Globus pallidus (tissue), 1 donor: ENCODE measurements at places on chromosomes 13 and 19.
A peak's percentile ranks its signal among the peaks of the same experiment; 100 is the strongest.

DNA sequence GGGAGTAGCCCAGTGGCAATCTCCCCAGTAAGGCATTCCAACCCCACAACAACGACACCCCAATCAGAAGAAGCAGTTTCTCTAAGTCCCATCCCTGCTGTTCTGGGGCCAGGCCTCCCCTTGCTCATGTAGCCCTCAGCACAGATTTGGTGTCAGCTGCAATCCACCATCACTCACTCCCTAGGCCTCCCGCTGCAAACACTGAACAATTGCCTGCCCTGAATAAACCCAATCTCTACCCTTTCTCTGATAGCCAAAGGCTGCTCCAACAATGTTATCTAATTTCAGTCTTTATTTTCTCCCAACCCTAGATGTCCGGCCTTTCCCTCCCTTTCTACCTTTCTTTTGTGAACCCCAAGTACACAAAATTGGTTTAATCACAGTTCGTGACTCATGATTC is 5.6 kb upstream of the SOX21 start:
- DNase-seq: no peak

GRCh38 chr13:51620165-51620983 is 36.1 kb downstream of the WDFY2 start:
- DNase-seq: peak; percentile 70

- DNase-seq: no peak
These were observed 13.6 kb downstream of the POLR1D start for GRCh38 chr13:27635266-27635665.

DNA sequence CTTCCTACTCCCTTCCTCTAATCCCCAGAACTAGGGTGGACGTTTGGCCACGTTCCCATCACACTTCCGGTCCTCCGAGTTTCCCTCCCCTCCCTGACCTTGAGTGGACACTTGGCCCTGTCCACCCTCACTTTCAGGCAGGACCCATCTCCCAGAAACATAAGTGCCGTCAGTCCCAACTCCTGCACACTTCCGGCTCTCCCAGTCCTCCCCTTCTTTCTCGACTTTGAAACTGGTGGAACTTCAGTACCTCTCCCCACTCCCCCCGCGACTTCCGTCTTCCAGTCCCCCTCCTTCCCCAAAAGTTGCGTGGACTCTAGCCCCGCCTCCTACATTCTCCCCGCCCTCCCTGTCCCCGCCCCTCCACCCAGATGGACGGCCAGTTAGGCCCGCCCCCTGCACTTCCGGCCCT is 278 bp upstream of the ZNF274 start:
- no peak for DNase-seq

GRCh38 chr13:70310396-70311119 is 202.3 kb upstream of the KLHL1 start:
- DNase-seq: peak; percentile 14

- no peak for DNase-seq
These were observed 2.9 kb downstream of the CEBPG start for GRCh38 chr19:33376423-33376822.

DNA sequence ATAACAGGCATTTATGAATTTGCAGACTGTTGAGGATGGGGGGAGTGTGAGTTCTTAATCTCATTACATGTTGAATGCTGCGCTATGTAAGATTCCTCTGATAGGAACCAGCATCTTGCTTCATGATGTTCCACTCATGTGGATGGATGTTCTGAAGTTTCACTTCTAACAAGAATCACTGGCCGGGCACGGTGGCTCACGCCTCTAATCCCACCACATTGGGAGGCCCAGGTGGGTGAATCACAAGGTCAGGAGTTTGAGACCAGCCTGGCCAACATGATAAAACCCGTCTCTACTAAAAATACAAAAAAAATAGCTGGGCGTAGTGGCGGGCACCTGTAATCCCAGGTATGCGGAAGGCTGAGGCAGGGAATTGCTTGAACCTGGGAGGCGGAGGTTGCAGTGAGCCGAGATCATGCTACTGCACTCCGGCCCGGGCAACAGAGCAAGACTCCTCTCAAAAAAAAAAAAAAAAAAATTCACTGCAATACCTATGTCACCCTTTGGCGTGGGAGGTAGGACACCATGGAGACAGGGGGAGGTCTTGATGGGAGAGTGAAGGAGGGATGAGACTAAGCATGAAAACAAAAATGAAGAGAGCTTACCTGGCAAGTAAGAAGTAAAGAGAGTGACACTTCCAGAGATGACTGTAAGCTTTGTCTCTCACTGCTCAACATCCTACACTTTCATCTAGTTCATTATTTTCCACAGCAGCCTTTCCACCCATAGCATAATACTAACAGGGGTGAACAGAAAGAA is 133.0 kb downstream of the DCT start:
- DNase-seq: no peak

DNA sequence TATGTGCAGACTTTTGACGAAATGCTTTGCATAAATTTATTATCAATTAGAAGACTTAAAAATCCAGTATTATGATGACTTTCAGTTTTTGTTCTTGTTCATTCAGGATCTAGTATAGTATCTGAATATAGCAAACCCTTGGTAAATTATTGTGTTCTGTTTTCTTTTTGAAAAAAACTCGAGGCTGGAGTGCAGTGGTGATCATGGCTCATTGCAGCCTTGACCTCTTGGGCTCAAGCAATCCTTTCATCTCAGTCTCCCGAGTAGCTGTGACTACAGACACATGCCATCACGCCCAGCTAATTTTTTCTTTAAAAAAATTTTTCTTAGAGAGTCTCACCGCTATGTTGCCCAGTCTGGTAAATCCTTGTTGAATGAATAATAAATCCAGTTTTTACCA is 4.6 kb downstream of the FARP1 start:
- no peak for DNase-seq

GRCh38 chr13:44493213-44493812 is 82.8 kb downstream of the TSC22D1 start:
- DNase-seq: no peak

DNA sequence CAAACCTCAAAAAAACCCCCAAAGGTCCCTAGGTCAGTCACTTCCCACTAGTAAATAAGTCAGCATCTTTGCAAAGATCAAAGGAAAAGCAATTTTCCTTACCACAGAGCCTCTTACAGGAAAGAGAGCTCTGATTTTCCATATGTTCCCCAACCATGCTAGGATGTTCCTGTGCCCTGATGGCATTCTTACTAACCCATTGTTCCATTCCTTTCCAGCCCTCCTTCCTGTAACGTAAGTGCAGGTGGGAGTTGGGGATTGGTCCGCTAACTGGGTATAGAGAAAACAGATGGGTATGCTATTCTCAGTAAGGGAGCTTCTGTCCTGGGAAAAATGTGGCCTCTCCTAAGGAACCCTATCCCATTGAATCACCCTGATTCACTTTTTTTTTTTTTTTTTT is 14.3 kb downstream of the DPRX start:
- no peak for DNase-seq

GRCh38 chr19:1069009-1069779 is 2.2 kb downstream of the ARHGAP45 start:
- DNase-seq: peak; percentile 47

GRCh38 chr13:57716295-57716694 is 84.8 kb downstream of the PCDH17 start:
- DNase-seq: no peak

DNA sequence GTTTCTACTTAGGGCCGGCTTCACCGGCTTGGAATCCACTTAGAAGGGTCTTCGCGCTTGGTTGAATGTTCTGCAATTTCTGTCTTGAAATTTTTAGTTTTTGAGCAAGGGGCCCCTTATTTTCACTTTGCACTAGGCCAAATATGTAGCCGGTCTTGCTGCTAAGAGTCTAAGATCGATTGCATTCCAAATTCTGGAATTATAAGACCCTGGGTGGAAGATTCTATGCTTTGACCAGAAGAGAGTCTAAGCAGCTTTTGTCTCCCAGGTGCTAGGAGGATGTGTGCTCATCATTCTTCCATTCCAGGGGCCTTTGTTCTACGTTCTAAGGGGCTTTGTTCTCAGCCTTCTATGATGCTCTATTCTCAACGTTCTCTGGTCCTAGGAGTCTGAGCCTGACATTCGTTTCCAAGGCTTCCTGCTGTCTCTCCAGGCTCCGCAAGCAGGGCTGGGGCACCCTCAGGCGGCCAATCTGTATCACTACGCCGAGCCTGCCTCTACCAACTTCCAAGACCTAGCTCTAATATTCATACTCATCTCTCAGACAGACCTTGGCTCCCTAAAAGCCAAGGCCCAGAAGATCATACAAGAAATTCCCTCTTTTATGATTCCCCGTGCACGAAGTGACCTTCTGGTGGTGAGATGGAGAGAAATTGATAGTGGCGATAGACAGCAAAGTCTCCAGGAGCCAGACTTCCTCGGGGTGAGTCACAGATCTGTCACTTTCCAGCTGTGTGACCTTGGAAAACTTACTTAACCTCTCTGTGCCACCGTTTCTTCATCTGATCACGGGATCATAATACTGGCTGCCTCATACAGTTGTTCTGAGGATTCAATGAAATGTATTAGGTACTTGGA is 982 bp upstream of the DACT3 start:
- peak; percentile 98 for DNase-seq

DNA sequence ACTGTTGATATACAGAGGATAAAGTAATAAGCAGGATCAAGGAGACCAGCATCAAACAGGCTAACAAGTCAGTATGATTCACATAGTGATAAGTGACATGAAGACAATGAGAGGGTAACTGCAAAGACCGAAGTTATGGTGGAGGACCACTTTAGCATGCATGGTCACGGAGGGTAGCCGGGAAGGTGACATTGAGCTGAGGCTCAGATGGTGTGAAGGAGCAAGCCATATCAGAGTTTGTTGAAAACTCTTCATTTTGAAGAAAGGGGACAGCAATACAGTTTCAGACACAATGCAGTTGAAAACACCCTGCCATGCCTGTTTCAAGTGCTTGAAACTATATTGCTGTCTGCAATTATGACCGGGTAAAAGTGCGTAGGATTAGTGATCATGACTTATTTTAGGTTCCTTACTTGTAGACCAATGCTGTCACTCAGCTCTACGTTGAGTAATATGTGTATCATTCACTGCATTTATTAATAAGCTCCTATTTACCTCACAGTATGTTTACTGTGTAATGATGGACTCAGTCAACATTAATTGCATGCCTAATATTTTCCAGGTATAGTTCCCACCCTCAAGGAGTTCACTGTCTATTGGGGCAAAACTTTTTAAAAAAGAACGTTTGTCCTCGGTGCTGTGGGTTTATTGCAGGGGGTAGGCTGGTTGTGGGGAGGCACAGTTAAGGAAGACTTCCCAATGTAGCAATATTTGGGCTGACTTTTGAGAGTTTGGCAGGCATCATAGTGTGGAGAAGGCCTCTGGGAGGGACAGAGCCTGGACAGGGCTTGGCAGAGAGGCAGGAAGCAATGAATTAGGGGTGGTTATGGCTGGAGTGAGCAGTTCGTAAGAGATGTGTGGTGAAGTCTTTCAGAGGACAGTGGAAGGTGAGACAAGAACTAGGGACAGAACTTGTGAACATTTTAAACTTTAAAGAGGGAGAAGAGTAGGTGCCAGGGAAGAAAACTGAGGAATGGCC is 3.2 kb downstream of the UBAC2 start:
- DNase-seq: no peak

GRCh38 chr19:9883764-9884163 is 48.6 kb downstream of the PIN1 start:
- no peak for DNase-seq
